A549 treated with Mapracorat at 1 μM for 4 hours (cell line): ENCODE measurements at places on chromosomes 2 and 18. TPM values are rescaled to one million over a fixed set of nuclear protein-coding genes. Genes with fewer than 3 reads are reported as not detected.

USP40 gene
- total RNA-seq: 20.9 to 28.6 TPM (median 25.2 TPM) in 5 replicates

CNDP1 gene
- not detected in 5 replicates for total RNA-seq

MC4R gene
- total RNA-seq: not detected in 5 replicates

REG3A gene
- total RNA-seq: not detected in 5 replicates

ERBB4 gene
- not detected in 5 replicates for total RNA-seq

FHL2 gene
- 56.6 to 75.1 TPM (median 62.8 TPM) in 5 replicates for total RNA-seq

TMEM247 gene
- not detected in 5 replicates for total RNA-seq

ARHGAP25 gene
- total RNA-seq: 0.08 to 0.34 TPM (median 0.20 TPM) in 5 replicates

TSPYL6 gene
- total RNA-seq: not detected in 5 replicates

ANKRD36B gene
- total RNA-seq: 3.7 to 7.7 TPM (median 4.5 TPM) in 5 replicates

CXCR1 gene
- total RNA-seq: not detected in 5 replicates

SULT1C2 gene
- total RNA-seq: 0.38 to 0.59 TPM (median 0.55 TPM) in 5 replicates

SRD5A2 gene
- 0.03 to 0.04 TPM (median 0.03 TPM) in 3 of 5 replicates, not detected in the others for total RNA-seq

DSG1 gene
- not detected in 5 replicates for total RNA-seq

PLEKHB2 gene
- 74.8 to 85.2 TPM (median 75.4 TPM) in 5 replicates for total RNA-seq

PLGLB1 gene
- 0.48 to 1.1 TPM (median 0.71 TPM) in 4 of 5 replicates, not detected in the other for total RNA-seq

PAX8 gene
- total RNA-seq: 0.50 to 1.3 TPM (median 0.80 TPM) in 5 replicates

GREB1L gene
- 2.8 to 4.3 TPM (median 3.7 TPM) in 5 replicates for total RNA-seq

SATB2 gene
- total RNA-seq: 2.3 to 3.7 TPM (median 2.9 TPM) in 5 replicates

C2orf78 gene
- not detected in 5 replicates for total RNA-seq

KIF3C gene
- total RNA-seq: 37.6 to 50.4 TPM (median 44.4 TPM) in 5 replicates

ANKRD30B gene
- not detected in 5 replicates for total RNA-seq

GATA6 gene
- total RNA-seq: 1.1 to 2.0 TPM (median 1.6 TPM) in 5 replicates

POTEC gene
- total RNA-seq: not detected in 5 replicates

GDF7 gene
- total RNA-seq: 0.02 to 0.13 TPM (median 0.09 TPM) in 5 replicates

IL36B gene
- total RNA-seq: 0.15 to 0.34 TPM (median 0.17 TPM) in 3 of 5 replicates, not detected in the others

C2orf66 gene
- 0.07 to 0.14 TPM (median 0.09 TPM) in 3 of 5 replicates, not detected in the others for total RNA-seq

MC5R gene
- not detected in 5 replicates for total RNA-seq

RFTN2 gene
- total RNA-seq: 0.02 TPM in 1 of 5 replicates, not detected in the others

ADD2 gene
- total RNA-seq: 21.3 to 27.6 TPM (median 27.3 TPM) in 5 replicates

TRIM43 gene
- not detected in 5 replicates for total RNA-seq

SKOR2 gene
- total RNA-seq: not detected in 5 replicates

SGPP2 gene
- 0.35 to 0.55 TPM (median 0.42 TPM) in 5 replicates for total RNA-seq

SLC5A7 gene
- not detected in 5 replicates for total RNA-seq
